ENCODE measurements at places on chromosomes 5 and 9. TPM values are rescaled to one million over a fixed set of nuclear protein-coding genes. Genes with fewer than 3 reads are reported as not detected.

Gene PCDHGA3
- total RNA-seq, result 0.85 TPM

GRCh38 chr9:87422999-87423398 lies 74.7 kb upstream of the DAPK1 start:
- no peak overlapping the region for H3K4me3 ChIP-seq
- DNase-seq, result no peak
- H3K27ac ChIP-seq, result no peak overlapping the region
- H3K36me3 ChIP-seq, result no peaks in the 10 kb centered on the region
- H3K4me1 ChIP-seq, result peaks cover 5% of the 10 kb centered on the region

GRCh38 chr5:154794525-154795234 lies 39.5 kb downstream of the LARP1 start:
- no peak for DNase-seq
- H3K27me3 ChIP-seq, result no peaks in the 10 kb centered on the region
- peaks cover 80% of the 10 kb centered on the region for H3K36me3 ChIP-seq
- H3K4me3 ChIP-seq, result no peak overlapping the region
- no peak overlapping the region for H3K27ac ChIP-seq

Gene WNT8A
- total RNA-seq, result not detected

- H3K4me1 ChIP-seq, result no peaks in the 10 kb centered on the region
- no peaks in the 10 kb centered on the region for H3K27me3 ChIP-seq
- no peaks in the 10 kb centered on the region for H3K36me3 ChIP-seq
- DNase-seq, result no peak
- H3K27ac ChIP-seq, result no peak overlapping the region
Measured at GRCh38 chr5:93715761-93716160, 25.6 kb downstream of the POU5F2 start.

- no peak overlapping the region for H3K4me3 ChIP-seq
- H3K36me3 ChIP-seq, result no peaks in the 10 kb centered on the region
- no peak overlapping the region for H3K27ac ChIP-seq
- peaks cover 46% of the 10 kb centered on the region for H3K27me3 ChIP-seq
- no peaks in the 10 kb centered on the region for H3K4me1 ChIP-seq
Measured at GRCh38 chr5:151925340-151925739, 689 bp upstream of the GLRA1 start.

- H3K4me3 ChIP-seq, result no peak overlapping the region
- H3K4me1 ChIP-seq, result no peaks in the 10 kb centered on the region
- no peaks in the 10 kb centered on the region for H3K36me3 ChIP-seq
- no peak for DNase-seq
- H3K27me3 ChIP-seq, result peaks cover 31% of the 10 kb centered on the region
Measured at GRCh38 chr9:101434998-101435397, 576 bp downstream of the ALDOB start.

DNA sequence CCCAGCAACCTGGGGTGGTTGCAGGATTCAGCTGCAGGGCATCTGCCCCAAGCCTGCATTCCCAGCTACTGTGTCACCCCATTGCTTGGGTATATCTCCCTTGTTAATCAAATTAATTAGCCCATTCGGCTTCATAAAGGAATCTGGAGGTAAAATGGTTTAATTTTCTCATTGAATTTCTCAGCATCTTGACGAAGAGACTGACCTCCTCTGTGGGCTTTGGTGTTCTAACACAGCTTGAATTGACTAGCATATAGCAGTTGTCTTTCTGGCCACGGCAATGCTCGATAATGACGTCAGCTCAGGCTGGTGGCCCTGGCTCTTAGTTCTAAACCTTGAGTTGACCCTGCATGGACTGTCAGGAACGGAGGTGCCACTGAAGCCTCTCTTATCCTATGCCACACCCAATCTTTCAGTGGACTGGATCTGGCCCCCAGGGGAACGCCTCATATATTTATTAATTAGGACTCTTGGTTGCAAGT lies 72.4 kb downstream of the MSX2 start:
- H3K4me3 ChIP-seq, result no peak overlapping the region
- H3K27me3 ChIP-seq, result peaks cover 21% of the 10 kb centered on the region
- no peaks in the 10 kb centered on the region for H3K4me1 ChIP-seq
- no peak for DNase-seq
- H3K36me3 ChIP-seq, result no peaks in the 10 kb centered on the region

GRCh38 chr5:23372177-23372576 lies 135.2 kb upstream of the PRDM9 start:
- H3K4me1 ChIP-seq, result no peaks in the 10 kb centered on the region
- DNase-seq, result no peak
- H3K4me3 ChIP-seq, result no peak overlapping the region

GRCh38 chr5:962386-962785 lies 46.2 kb upstream of the NKD2 start:
- DNase-seq, result no peak
- no peaks in the 10 kb centered on the region for H3K4me1 ChIP-seq
- H3K36me3 ChIP-seq, result no peaks in the 10 kb centered on the region
- no peak overlapping the region for H3K4me3 ChIP-seq
- no peaks in the 10 kb centered on the region for H3K27me3 ChIP-seq

DNA sequence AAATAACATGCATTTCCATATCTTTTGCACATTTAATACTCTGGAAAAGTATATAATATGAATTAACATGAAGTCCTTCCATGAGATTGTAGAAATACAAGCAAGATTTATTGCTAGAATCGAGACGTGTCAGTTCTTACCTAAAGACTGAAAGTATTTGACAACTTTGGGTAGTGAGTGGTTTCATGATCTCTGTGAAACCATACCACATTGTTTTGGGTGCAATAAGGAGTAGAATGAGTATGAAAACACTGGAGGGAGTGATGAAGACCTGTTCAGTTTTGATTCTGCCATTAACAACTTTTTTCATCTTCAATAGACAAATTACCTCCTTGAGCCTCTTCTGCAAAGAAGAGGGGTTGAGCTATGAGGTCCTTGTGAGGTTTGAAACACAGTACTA lies 133.7 kb downstream of the NUDT12 start:
- H3K27ac ChIP-seq, result no peak overlapping the region
- DNase-seq, result no peak
- H3K4me1 ChIP-seq, result peaks cover 4% of the 10 kb centered on the region
- H3K27me3 ChIP-seq, result no peaks in the 10 kb centered on the region
- H3K36me3 ChIP-seq, result no peaks in the 10 kb centered on the region
- no peak overlapping the region for H3K4me3 ChIP-seq

- no peaks in the 10 kb centered on the region for H3K36me3 ChIP-seq
- H3K27ac ChIP-seq, result no peak overlapping the region
- DNase-seq, result no peak
- H3K27me3 ChIP-seq, result no peaks in the 10 kb centered on the region
- H3K4me3 ChIP-seq, result no peak overlapping the region
Measured at GRCh38 chr9:127905788-127906191, 6.4 kb upstream of the ST6GALNAC6 start.

DNA sequence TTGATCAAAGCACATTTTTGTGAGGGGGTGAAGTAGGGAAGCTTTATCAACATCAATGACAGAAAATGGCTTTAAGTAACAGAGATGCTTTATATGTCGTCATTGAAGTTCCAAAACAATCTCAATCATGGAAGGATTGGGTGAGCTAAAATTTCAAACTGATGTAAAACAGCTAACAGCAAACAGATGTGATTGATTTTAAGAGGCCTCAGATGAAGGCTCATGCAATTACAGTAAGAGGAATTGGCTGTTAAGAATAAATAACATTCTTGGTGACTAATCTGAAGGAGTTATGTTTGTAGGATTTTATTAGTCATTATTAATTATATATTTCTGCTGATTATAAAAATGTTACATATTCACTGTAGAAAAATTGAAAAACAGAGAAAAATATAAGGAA lies 63.5 kb upstream of the PUM3 start:
- no peaks in the 10 kb centered on the region for H3K4me1 ChIP-seq
- no peak overlapping the region for H3K27ac ChIP-seq
- no peak overlapping the region for H3K4me3 ChIP-seq
- no peaks in the 10 kb centered on the region for H3K36me3 ChIP-seq
- no peak for DNase-seq
- H3K27me3 ChIP-seq, result peaks cover 10% of the 10 kb centered on the region

DNA sequence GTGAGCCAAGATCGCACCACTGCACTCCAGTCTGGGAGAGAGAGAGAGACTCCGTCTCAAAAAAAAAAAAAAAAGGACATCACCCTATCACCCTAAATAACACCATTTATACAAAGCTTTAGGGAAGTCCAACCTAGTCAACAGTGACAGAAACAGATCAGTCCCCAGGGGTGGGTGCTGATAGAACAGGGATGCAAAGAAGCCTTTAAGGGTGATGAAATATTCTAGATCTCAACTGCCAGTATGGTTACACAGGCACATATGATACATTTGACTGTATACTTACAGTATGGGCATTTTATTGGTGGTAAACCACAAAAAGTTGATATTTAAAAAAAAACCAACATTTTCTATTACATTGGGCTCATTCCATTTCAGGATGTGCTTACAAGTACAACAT lies 4.8 kb downstream of the RETREG1 start:
- DNase-seq, result no peak
- H3K4me3 ChIP-seq, result no peak overlapping the region
- peaks cover under 1% of the 10 kb centered on the region for H3K4me1 ChIP-seq
- H3K27me3 ChIP-seq, result no peaks in the 10 kb centered on the region

Gene PHF24
- 0.11 TPM for total RNA-seq

DNA sequence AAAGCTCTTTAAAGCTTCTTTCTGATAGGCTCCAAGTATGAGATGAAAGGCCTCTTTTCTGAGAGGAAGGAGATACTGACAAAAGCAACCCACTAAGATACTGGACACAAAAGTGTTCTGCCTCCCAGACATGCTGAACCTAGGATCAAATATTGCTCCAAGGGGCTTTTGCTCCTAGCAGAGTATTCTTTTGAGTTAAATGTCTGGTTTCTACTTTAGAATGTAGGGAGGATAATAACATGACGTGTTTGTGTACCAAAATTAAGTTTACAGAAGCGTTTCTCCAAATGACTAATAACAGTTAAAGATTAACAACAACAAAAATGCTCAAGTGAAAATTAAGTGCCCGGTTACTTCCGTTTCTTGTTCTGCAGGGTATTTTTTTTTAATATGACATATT lies 2293.3 kb upstream of the C9orf72 start:
- no peaks in the 10 kb centered on the region for H3K36me3 ChIP-seq
- H3K4me3 ChIP-seq, result no peak overlapping the region
- H3K4me1 ChIP-seq, result no peaks in the 10 kb centered on the region
- no peaks in the 10 kb centered on the region for H3K27me3 ChIP-seq

Gene DMRTA1
- total RNA-seq, result 0.41 TPM

Gene PLAC8L1
- total RNA-seq, result 1.9 TPM

Gene SLC24A2
- total RNA-seq, result not detected

All from A673 (cell line).